Stimulated activated CD4-positive, alpha-beta T cell treated with anti-CD3 and anti-CD28 coated beads, TNF-alpha, amount 100 ng/mL, for 1 hour (primary cell): ENCODE measurements at places on chromosomes 2 and 18.
A peak's percentile ranks its signal among the peaks of the same experiment; 100 is the strongest.

DNA sequence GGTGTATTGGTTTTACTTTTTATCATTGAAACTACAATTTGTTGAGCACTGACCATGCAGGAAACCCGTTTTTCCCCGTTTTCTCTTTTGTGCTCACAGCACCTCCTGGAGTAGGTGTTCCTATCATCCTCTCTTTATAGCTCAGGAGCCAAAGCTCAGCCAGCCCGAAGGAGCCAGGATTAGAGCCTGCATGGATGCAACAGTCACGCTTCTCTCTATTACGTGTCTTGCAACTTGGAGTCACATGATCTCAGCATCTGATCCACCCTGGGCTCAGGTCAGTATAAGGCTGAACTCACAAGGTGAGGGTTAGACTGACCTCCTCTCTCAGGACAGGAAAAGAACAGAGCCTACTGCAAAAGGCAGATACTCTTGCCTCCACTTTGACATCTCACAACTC lies 150.5 kb downstream of the MBP start:
- DNase-seq = no peak

DNA sequence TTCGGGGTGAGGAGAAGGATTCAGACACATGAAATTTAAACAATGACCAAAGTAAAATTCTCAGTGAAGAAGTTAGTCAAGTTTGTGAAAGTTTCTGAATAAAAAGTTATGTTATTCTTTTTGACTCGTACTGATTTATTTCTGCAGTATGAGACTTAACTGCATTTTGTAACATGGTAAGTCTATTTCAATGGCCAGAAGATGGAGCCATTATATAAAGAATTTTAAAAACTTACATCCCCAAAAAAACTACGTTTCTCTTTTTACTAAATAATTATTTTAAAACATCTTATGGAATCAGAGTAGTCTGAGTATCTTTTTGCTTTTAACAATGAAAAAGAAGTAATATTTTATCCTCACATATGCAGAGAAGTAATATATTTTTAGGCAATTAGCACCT lies 51.4 kb upstream of the SCN1A start:
- DNase-seq = no peak

- DNase-seq = no peak
Observed at GRCh38 chr2:104781151-104781550, 72.8 kb upstream of the POU3F3 start.

GRCh38 chr18:54254265-54254758 lies 15.0 kb upstream of the POLI start:
- DNase-seq = no peak

GRCh38 chr18:23093772-23094171 lies 41.5 kb upstream of the CABLES1 start:
- no peak for DNase-seq

GRCh38 chr2:207928079-207928478 lies 97.2 kb downstream of the PLEKHM3 start:
- no peak for DNase-seq

DNA sequence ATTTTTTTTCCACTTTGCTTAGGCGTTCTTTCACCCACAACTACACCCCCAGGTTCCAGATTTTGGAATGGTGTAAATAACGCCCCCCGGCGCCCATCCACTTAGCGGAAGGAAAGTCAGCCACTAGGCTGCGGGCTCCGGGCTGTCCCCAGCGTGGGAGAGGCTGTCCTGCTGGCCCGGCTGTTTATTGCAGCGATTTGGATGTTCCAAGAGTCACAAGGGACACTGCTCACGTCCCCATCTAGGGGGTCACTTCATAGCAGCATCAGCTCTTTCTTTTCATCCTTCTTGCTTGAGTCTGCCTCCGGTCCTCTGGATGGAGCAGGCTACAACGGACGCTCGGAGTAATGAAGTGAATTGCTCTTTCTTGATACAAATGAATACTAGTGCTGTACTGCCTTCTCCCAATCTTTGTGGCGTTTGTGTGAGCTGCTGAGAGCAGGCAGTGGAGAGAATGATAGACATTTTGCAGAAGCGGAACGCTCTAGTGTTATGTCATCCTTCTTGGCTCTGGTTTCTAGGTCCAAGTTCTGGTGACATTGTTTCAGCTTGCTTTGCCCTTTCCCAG lies 50.7 kb upstream of the PAIP2B start:
- DNase-seq = no peak

GRCh38 chr2:216257089-216257488 lies 115.2 kb downstream of the MARCHF4 start:
- DNase-seq = no peak

DNA sequence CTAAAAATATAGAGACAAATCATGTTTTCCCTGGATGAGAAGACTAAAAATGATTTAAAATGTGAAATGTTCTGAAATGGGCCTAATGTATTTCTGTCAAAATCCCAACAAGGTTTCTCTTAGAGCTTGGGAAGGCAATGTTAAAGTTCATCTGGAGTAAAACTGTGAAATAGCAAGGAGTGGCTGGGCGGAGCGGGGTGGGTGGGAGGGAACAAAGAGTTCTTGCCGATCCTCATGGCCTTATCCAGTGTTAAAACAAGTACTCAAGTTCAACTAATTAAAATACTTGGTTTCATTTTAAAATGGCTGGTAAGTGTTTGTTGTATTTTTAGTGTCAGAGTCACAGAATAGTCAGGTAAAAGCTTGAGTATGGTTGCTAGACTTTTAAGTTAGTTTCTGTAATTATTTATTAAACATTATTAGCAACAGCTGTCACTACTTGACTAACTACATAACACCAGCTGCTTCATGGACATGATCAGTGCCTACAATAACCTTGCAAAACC lies 87.3 kb downstream of the RTN4 start:
- DNase-seq = no peak

GRCh38 chr2:230849633-230850357 lies 14.9 kb upstream of the ITM2C start:
- DNase-seq = peak; percentile 72

DNA sequence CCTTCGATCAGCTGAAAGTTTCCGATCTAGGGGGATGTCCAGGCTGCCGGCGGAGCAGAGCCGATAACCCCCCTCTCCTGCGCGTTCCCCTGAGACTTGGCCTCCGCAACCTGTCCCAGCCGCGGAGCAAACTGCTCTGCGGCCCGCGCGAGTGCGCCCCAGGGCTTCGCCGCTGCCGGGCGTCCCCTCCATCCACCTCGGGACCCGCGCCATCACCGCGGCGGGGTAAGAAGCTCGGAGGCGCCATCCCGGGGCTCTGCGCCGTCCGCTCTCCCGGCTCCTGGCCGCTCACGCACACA lies 990 bp upstream of the GDF7 start:
- DNase-seq = no peak

DNA sequence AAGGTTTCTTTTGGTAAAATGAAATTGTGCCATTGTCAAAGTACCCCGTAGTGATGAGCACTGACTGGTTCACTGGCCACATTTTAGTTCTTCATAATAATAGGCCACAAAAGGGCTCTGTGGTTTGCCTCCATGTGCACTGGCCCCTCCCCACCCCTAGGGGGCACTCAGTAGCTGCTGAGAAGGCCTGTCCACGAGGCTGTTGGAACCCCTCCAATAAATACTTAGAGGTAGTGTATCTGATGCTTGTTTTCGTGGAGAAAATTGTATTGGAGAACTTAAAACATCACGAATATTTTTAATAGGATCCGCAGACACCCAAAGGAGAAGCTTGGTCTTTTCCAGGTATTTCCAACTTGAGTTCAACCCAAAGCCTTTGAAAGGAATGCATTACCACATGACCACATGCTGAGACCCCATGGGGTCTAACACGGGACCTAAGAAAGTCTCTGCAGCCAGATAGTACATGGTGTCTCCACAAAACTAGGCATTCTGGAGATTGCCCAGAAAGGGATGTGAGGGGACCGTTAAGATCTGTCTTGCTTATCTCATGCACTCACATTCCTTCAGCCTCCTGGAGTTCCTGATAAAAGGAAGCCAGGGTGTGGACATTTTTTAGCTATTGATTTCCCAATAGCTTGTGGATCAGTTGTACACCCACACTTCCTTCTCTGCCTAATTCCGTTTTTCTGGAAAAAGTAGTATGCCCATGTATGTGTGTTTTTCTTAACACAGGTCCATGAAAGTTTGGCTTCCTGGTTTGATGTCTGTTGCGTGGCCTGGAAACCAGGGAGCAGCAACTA lies 28.5 kb upstream of the NOSTRIN start:
- no peak for DNase-seq

- no peak for DNase-seq
Observed at GRCh38 chr2:201452922-201453643, 1.5 kb downstream of the STRADB start.

GRCh38 chr18:66638856-66639629 lies 35.2 kb upstream of the CDH19 start:
- no peak for DNase-seq

DNA sequence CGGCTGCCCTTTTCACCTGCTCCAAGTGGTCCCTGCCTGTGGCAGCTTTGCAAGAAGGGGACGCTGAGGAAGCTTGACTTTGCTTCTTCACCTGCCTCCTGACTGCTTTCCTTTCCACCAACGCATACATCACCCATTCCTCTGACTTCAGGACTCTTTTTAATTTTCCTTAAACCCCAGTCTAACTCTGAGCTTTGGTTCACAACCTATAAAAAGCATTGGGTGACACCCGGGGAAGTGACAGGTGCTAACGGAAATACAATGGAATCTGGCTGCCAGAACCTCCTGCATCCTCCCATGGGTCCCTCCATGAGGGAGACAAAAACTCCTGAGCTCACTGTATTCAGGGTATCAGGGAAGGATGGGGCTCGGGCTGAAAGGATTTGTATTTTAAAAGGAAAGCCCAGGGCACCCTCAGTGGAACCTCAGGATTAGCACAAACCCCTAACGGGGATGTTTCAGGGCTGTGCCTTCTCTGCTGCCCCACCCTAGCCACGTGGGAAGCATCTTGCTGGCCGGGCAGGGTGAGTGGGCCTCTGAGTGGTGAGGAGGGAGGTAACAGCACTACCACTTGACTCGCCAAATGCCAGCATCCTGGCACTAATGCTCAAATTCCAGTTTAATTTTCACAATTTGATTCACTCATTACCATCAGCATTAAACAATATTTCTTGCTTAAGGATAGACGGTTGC lies 284.8 kb downstream of the CELF4 start:
- DNase-seq = no peak

- DNase-seq = no peak
Observed at GRCh38 chr18:25235401-25236042, 116.4 kb downstream of the ZNF521 start.

DNA sequence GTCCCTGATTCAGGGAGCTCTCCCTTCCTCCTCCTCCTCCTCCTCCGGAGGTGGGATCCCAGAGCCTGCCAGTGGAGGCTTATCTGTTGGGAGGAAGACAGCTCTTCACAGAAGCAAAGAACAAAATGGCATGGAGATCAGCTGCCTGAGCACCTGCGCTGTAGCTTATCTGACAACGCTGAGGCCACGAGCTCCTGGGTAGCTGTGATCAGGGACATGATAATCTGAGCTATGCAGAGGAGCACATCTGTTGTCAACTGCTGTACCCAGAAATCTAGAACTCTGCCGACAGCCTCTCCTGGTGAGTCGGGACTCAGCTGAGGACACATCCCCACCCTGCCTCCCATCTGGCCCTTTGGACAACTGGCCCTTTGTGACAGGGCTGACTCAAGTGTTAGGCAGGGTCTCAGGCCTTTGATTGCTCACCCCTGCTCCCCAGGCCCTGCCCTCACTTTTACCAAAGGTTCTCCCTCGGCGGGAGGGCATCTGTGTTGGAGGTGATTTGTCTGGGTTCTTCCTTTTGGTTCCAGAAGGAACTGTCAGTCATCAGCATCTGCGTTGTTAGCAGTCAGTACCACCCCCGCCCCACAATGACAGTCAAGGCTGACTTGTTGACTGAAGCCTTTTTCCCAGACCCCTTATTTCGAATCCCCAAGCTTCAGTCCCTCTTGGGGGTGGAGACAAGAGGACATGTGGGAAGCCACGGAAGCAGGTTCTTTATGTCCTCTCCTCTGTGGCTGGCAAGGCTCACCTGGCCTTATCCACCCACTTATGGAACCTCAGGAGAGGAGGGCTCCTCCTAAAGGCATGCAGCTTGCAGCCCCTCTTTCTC lies 5.9 kb upstream of the CNNM3 start:
- no peak for DNase-seq

DNA sequence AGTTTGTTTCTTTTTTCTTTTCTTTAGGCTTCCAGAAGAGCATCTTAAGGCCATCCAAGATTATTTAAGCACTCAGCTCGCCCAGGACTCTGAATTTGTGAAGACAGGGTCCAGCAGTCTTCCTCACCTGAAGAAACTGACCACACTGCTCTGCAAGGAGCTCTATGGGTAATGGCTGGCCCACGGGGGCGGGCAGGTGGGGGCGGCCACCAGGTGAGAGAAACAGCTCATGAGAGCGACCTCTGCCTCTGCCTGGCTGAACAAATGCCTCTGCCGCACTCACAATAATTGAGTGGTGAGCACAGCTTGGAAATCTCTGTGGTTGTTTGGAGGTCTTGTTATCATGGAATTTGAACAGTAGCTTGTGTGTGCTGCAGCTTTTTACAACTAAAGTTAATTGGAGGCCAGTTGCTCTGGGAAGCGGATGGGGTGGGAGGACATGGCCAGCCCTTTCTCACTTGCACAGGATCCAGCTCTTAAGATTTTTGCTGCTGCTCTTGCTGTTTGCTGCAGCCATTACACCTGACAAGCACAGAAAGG lies 70.4 kb downstream of the INPP5D start:
- DNase-seq = no peak

GRCh38 chr2:13308989-13309388 lies 592.3 kb downstream of the TRIB2 start:
- DNase-seq = no peak

DNA sequence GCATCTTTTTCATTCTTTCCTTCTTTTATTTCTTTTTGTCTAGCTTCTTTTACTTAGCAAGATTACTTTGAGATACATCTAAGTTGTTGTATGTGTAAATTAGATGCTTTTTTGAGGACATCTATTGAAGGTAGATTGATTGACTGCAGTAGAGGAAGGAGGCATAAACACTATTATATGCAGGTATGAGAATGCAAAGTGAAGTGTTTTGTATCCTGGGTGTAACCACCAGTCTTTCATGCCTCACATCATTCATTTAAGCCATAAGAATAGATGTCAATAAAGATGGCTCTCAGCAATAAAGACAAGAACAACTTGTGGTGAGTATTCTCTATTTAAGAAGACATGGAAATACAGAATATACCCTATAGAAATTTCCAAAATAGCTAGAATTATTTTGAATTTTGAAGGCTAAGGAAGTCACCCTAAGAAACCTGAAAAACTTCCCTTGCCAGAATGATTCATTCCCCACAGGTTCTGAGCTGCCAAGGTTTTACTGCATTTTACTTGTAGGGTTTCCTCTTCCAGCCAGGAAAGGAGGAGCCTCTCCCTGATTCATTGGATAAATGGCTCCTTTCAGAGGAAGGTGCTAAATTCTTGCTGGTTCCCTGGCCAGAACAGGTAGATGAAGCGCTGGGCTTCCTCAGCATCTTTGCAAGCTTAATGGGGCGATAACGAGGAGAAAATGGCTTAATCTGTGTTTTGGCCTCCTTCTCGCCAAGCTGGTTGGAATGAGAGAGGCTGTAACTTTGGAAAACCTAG lies 279.8 kb upstream of the SLC14A2 start:
- DNase-seq = no peak

GRCh38 chr2:48519593-48519992 lies 10.4 kb upstream of the STON1 start:
- DNase-seq = no peak

- DNase-seq = no peak
Observed at GRCh38 chr2:239938651-239939486, 86.3 kb downstream of the NDUFA10 start.

GRCh38 chr2:44352510-44352909 lies 8.8 kb downstream of the PREPL start:
- no peak for DNase-seq
